Fibroblast of skin of right quadriceps (primary cell): ENCODE measurements at places on chromosomes 2 and 18.

DNA sequence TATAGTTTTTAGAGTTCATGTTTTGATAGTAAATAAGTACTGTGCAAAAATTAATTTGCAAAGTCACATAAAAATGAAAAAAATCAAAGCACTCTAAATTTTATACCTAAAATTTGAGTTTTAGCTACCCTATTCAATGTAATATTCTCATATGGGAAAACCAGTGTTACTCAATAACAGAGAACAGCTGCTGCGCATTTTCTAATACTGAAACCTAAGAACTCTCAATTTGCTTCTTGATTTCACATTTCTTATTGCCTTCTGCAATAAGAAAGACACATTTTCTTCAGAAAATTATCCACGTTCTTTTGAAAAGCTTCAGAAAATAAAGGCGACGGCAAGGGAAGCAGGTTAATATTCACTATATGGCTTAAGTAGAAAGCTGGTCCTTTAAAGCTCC is 199.1 kb upstream of the CCDC150 start:
- DNase-seq: no peak

DNA sequence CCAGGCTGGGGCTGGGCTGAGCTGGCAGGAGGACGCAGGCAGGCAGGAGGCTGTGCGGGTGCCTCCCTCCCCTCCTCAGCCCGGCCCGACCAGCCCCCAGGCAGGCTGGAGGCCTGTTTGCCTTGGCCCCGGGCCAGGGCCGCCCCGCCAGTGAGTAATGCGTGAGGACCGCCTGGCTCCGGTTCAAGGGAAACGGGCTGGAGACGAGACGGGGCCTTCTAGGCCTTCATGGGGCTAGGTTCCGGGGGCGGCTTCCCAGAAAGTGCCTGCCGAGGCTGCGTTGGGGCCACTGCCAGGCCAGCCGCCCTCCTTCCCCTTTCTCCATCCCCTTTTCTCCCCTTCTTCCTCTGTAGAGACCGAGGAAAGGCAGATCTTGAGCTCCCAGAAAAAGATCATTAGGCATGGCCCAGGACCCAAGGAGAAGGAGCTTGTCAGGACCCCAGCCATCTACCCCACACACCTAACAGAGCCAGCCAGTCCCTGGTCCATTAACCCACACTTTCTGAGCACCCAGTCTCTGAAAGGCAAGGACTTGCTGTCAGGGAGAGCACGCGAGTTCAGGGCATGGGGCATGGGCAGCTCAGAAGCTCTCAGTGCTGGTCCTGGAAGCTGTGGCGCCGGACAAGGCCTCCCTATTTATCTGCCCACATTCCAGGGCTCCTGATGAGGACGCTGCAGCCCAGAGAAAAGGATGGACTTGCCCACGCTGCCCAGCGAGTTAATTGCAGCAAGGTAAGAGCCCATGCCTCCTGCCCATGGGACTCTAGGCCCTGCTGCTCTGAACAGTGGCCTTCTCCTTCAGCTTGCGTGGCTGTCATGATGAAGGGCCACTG is 48.5 kb downstream of the SMAD7 start:
- DNase-seq: peak; percentile 97

- DNase-seq: no peak
Measured at GRCh38 chr18:5478261-5478660, 65.5 kb downstream of the EPB41L3 start.

- no peak for DNase-seq
Measured at GRCh38 chr2:172454404-172455120, 27.2 kb downstream of the ITGA6 start.

DNA sequence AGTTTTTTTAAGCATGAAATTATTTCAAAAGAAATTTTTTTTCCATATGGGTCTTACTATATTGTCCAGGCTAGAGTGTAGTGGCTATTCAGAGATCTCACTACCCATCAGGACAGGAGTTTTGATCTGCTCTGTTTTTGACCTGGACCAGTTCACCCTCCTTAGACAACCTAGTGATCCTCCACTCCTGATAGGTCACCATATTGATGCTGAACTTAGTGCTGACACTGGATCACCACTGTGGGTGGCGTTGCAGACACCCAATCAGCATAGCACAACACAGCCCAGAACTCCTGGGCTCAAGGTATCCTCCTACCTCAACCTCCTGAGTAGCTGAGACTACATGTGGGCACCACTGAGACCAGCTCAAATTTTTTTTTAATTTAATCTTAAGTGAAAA is 8.2 kb downstream of the OLA1 start:
- no peak for DNase-seq

GRCh38 chr2:177893880-177894279 is 178.7 kb downstream of the PDE11A start:
- DNase-seq: no peak

GRCh38 chr2:241649404-241649803 is 11.9 kb downstream of the ATG4B start:
- DNase-seq: no peak

GRCh38 chr2:48397846-48398245 is 132.1 kb upstream of the STON1 start:
- no peak for DNase-seq

DNA sequence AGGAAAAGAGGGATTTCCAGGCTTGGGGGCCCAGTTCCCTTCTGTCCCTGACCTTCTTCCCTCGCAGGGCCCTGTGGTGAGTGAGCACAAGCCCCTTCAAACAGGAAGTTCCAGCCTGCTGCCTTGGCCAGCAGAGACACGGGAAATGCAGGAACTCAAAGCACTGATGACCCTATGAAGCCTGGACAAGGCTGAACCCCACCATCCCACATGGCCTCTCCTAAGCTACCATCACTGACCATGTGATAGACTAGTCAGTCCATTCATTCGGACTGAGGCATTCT is 196.4 kb downstream of the TNS1 start:
- DNase-seq: no peak

DNA sequence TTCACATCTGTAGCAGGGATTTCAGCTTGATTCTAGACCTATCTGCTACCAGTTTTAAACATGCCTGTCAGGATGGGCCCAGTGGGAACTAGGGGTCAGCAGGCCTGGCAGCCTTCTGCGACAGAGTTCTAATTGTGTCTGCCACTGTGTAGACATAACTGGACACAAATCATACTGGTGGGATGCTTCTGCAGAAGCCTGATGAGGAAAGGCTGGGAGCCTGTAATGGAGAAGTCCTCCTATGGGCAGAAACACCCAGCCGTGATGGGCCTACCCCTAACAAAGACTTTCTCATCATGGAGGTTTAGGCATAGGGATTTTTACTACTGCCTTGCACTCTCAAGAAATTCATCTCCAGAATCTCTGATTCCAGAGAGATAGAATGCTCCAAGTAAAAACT is 166.9 kb downstream of the PDE11A start:
- no peak for DNase-seq

DNA sequence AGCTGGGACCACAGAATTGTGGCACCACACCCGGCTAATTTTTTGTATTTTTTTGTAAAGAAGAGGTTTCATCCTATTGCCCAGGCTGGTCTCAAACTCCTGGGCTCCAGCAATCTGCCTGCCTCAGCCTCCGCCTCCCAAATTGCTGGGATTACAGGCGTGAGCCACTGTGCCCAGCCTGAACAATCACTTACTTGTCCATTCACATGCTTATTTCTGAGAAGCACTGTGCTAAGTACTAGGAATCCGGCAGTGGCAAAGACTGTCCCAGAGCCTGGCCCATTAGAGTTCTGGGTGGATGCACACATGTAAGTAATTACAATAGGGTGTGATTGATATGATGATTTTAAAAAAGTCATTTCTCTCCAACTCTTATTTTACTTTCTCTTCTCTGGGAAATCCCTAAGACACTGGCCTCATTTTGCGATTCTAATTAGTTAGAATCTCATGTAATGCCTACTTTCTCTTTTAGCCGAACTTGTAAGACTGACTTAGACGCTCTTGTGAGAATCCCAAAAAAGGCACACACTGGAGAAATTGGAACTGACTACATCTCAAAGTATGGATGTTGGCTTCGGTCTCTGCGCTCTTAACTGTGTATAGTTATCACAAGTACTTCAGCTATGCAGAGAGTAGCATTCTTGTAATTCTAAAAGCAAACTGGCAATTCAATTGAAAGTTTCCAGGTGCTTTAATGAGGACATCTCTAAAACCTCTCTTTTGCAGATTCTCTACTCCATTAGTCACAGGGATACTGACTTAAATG is 567.7 kb downstream of the DCC start:
- no peak for DNase-seq

- DNase-seq: no peak
Measured at GRCh38 chr2:238274152-238274865, 14.1 kb downstream of the PER2 start.
